ENCODE measurements at places on chromosomes 11 and 22.

GRCh38 chr11:9992306-9992705 is 301.7 kb downstream of the SBF2 start:
- DNase-seq, result no peak

GRCh38 chr11:85086504-85087284 is 540.5 kb downstream of the DLG2 start:
- no peak for DNase-seq

GRCh38 chr11:94525546-94526324 is 13.5 kb downstream of the C11orf97 start:
- no peak for DNase-seq

DNA sequence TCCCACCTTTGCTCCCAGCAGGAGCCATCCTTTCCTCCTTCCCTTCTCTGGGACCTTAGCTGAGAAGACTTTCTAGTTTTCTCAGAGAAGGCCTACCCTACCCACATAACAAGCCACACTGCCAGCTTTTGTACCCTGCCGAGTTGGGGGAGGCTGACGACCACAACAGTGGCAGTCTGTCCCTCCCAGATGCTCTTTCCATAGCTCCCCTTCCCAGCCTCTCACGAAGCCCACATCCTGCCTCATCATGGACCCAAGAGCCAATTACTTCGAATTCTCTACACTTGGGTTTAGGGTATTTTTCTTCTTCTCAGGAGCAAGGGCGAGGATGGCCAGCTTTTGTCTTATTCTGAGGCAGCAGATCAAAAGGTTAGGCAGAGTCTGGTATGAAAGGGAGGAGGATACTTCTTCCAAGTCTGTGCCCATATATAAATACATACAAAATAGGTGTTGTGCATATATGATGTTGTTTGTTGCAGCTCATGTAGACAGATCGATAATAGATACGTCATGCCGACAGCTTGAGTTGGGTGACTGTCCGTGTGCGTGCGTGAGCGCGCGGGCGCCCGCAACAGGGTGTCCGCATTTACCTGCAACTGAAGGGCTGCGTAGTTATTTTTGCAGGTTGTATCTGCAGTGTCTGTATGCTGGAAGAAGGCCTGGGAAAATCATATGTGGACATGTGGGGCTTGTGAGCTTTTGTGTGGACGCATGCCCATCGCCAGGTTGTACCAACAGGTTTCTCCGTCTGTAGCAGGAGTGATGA is 846 bp upstream of the NRGN start:
- no peak for DNase-seq

DNA sequence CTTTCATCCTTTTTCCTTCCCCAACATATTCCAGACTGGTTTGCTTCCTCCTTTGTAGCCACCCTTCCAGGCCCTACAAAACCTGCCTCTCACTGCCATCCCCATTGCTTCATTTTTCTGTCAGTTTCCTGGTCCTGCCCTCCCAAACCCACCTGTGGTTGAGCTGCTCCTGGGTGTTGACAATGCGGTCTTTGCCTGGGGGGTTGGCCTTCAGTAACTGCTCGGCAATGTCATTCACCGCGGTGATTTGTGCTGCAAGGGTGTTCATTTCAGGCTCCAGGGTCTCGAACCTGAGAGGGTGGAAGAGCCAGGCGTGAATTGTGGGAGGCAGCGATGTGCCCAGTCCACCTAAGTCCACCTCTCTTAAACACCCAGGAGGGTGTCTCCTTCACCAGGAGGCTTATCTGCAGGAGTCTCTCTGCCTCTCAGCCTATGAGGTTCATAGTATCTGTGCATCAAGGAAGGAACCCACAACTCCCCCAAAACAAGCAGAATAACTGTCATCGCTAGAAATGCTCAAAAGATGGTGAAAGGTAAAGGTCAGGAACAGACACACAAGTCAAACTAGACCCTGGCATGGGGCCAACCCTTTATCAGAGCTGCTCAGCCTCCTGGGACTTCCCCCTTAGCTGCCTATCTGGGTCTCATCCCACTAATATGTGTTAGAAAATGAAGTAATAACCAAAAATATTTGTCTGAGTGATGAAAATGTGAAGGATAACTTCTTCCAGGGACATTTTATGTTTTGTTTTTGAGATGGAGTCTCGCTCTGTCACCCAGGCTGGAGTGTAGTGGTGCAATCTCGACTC is 23.9 kb upstream of the RBM4B start:
- DNase-seq, result no peak

- peak; percentile 68 for DNase-seq
Measured at GRCh38 chr11:17384002-17384511, 4.4 kb downstream of the KCNJ11 start.

- no peak for DNase-seq
Measured at GRCh38 chr11:13073119-13073981, 64.2 kb downstream of the RASSF10 start.

DNA sequence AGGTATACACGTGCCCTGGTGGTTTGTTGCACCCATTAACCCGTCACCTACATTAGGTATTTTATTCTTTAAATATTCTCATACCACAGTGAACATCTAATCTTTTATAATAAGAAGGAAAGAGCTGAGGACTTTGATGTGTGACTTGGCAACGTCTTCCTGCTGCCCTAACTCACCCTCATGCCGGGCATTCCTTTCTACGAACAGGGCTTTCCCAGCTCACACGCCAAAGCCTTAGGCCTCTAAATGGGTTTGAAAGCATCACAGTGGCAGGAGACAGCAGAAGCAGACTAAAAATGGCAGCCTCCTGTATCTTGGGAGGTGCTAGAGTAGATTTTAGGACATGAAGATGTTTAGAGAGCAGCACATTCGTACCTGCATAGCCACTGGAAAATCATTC is 52.6 kb downstream of the CLTCL1 start:
- no peak for DNase-seq

DNA sequence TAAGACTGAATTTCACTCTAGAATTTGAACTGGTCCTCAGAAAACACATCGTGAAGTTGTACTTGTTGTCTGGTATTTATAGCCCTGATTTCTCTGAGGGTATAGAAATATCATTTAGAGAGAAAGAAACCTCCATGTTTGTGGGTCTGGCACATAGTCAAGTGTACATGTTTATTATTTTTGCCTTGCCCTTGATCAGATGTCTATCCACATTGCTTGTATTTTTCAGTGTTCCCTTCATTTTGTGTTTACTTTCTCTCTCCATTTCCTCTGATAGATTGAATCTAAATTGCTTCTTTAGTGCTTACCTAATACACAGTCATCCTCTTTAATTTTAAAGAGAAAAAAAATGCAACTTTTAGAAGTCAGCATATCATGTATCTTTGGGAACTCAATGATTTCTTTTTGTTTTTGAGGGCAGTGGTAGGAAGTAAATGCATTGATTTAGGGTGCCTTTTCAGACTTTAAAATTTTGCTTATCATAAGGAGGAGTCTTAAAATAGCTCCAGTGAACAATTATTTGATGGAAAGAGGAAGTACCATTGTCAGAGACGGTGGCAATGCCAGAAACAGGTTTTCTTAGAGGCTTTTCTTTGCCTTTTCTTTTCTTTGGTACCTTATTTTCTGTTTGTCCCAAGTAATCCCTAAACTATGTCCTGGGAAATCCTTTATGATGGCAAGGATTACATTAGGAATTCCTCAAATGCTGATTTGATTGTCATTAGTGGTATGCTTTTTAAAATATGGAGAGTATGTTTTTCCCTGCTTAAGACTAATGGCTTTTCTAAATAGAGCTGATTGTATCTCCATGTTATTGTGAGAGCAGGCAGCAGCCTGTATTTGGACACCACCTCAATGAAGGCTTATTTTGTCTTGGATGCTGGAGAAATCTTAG is 29.8 kb upstream of the TECTA start:
- no peak for DNase-seq

DNA sequence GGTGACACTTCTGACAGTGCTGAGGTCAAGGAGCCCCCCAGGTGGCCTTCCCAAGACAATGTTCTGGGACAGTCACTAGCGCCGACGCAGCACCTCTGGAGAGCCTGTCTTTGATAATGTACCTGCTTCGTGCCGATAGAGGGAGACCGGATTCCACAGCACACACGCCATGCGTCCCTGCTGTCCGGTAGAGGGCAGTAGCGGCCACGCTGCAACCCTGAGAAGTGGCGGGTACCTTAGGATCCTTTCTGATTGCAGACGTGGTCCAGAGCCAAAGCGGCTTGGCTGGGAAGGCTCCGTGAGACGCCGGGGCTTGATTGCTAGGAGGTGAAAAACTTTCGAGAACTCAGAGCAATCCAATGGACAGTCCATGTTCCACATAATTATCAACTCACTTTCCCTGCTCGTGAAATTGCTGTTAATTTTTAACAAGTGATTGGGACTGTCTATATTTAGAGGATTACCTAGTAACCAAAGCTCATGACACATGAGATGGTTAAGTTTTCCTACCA is 11.4 kb upstream of the BARX2 start:
- peak; percentile 77 for DNase-seq

DNA sequence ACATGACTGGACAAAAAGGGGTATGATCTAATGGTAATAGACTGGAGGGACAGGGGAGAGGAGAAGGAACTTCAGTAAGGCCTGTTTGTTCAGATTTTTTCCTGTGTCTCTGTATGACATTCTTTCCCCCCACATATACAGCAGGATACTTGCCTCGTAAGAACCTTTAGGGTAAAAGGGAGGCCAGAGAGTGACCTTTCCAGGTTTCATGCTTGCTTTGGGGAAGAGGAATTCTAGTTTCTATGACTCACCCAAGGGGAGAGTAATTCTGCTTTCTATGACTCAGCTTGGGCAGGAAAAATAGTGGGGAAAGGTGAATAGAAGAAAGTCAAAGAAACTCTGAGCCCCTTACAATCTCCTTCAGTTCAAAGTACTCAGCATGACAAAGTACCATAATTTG is 457.0 kb downstream of the DLG2 start:
- DNase-seq, result no peak

DNA sequence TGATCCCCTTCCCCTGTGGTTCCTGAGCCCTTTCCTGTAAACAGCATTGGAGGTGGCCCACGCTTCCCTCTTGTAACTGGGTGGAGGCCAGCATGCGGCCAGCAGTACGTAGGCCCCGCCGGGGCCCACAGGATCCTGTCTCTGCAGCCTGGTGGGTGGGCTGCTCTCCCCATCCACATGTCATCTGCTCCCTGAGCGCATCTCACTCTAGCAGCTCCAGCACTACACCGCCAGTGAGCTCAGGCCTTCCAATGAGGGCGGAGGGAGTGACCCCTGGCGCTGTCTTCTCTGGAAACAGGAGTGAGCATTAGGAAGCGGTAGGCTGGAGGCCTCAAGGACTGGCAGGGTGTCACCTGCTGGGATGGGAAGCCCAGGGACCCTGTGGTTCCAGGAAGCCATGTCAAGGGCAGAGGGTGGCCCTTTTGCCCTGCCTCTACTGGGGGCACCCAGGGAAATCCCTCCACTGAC is 363.9 kb downstream of the TBC1D22A start:
- DNase-seq, result no peak

DNA sequence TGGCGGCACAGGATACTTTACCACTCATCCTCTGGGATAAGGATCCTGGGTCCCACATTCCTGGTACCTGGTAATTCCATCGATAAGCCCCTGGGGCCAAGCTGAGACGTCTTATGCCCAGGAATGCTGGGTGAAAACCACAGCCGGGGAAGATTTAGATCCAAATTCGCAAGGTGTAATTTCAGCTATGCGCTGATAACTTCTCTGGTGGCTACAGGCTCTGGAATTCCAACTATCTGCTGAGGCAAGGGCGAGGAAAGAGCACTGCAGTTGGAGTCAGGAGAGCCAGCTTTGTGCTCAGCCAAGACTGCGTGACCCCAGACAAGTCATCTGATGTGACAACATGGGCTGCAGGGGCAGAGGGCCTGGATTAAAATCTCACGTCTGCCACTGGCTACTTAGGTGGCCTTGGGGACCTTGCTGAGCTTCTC is 9.9 kb upstream of the MYEOV start:
- no peak for DNase-seq

GRCh38 chr11:132464003-132464342 is 1068.3 kb downstream of the OPCML start:
- DNase-seq, result no peak

DNA sequence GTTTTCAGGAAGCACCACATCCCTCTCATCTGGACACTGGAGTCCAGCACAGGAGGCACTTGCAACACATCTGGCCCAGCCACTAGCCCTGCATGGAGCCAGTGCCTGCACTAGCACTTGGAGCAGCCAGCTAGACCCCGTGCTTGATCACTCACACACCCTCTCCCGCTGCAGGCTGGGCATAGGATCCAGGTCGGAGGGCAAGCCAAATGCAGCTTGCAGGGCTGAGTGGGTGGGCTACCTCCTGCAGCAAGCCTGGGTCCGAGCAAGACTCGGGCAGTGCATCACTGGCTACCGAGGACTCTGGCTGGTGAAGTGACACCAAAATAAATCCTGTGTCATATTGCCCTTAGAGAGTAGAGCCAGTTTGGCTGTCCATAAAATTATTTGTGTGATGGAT is 1795.4 kb downstream of the LRRC4C start:
- no peak for DNase-seq

- no peak for DNase-seq
Measured at GRCh38 chr11:122359081-122359571, 243.1 kb upstream of the BLID start.

DNA sequence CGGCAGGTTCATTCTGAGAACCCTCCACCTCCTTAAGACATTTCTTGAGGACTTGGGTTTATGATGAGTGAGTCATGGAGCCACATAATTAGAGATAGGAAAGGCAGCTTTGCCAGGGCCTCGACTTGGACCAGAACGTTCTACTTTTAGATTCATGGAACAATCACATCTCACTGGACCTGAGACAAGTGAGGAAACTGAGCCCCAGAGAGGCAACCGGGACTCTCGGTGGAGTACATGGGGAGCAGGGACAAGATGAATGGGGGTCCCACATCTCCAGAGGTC is 59.5 kb downstream of the LINC01488 start:
- DNase-seq, result no peak

DNA sequence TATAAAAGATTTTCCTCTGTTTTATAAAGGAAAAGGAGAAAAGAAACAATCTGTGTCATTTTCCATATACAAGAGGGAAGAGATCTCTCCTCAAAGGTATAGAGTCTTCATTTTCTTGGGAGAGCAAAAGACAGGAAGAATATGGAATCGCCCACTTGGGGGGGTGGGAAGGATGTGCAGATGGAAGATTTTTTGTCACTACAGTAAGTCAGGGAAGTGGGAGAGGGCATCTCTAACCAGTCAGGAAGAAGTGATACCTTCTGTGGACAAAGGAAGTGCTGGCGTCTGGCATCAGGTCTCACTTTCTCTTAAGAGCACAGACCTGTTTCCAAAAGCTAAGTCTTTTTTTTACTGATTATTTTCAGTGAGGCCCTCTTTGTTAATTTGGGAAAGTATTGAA is 1.4 kb downstream of the PRR14L start:
- no peak for DNase-seq

GRCh38 chr11:131744847-131745246 is 374.4 kb downstream of the NTM start:
- no peak for DNase-seq

- DNase-seq, result no peak
Measured at GRCh38 chr11:20055312-20055711, 105.0 kb downstream of the DBX1 start.

- DNase-seq, result no peak
Measured at GRCh38 chr11:102553835-102554282, 23.3 kb upstream of the MMP7 start.

DNA sequence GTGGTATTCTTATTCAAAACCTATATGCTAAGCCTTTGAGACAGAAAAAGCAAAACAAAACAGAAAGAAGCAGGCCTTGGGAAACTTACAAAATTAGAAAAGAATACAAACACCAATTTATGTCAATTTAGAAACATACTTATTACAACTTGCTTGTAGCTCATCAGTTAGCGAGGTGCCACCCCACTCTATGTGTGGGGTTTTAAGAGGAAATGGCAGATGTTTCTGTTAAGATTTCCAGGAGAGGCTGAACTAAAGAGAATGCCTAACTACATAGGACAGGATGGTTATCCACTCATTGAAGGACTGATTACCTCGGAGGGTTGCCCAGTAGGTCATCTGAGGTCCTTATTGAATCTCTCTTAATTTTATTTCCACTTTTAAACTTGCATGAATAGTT is 302.0 kb downstream of the ETS1 start:
- no peak for DNase-seq
